T-helper 17 cell (primary cell): ENCODE measurements at places on chromosomes 7 and 10. TPM values are rescaled to one million over a fixed set of nuclear protein-coding genes. Genes with fewer than 3 reads are reported as not detected.

- H3K27ac ChIP-seq = no peak overlapping the region
- H3K4me3 ChIP-seq = no peak overlapping the region
- no peak for DNase-seq
- H3K4me1 ChIP-seq = peaks cover 2% of the 10 kb centered on the region
- no peaks in the 10 kb centered on the region for H3K27me3 ChIP-seq
Observed at GRCh38 chr7:146319629-146320028, 203.0 kb downstream of the CNTNAP2 start.

- H3K27me3 ChIP-seq = no peaks in the 10 kb centered on the region
- DNase-seq = no peak
- H3K4me3 ChIP-seq = peak overlapping the region; percentile 80
- H3K4me1 ChIP-seq = peaks cover 36% of the 10 kb centered on the region
Observed at GRCh38 chr7:1028775-1029636, 15.3 kb upstream of the GPR146 start.

DNA sequence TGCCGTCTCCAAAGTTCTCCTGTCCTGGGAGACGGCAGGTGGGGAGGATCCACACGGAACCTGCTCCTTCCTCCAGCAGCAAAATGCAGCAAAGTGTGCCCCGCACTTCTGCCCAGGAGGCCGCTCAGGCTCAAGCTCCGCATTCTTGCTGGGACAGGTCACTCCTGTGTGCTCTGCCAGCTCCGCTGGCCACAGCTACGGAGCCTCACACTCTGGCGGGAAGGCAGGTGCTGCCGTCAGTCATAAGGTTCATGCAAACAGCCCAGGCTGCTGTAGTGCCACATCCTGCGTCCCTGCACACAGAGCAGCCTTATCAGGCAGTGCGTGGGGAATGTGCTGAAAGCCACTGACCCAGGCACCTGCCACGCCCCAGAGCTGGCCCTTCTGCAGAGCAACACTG is 22.4 kb downstream of the ADGRA1 start:
- DNase-seq = no peak
- H3K36me3 ChIP-seq = no peaks in the 10 kb centered on the region
- H3K27ac ChIP-seq = no peak overlapping the region

- no peak overlapping the region for H3K4me3 ChIP-seq
- H3K27me3 ChIP-seq = peaks cover 22% of the 10 kb centered on the region
- peaks cover 16% of the 10 kb centered on the region for H3K4me1 ChIP-seq
- DNase-seq = no peak
Observed at GRCh38 chr10:91901784-91902677, 7.3 kb downstream of the FGFBP3 start.

GRCh38 chr7:54390565-54390964 is 151.6 kb upstream of the VSTM2A start:
- DNase-seq = no peak
- H3K4me1 ChIP-seq = no peaks in the 10 kb centered on the region
- no peaks in the 10 kb centered on the region for H3K27me3 ChIP-seq
- H3K4me3 ChIP-seq = no peak overlapping the region
- no peaks in the 10 kb centered on the region for H3K36me3 ChIP-seq

GRCh38 chr7:149027611-149028345 is 527 bp downstream of the PDIA4 start:
- H3K27me3 ChIP-seq = no peaks in the 10 kb centered on the region
- peak overlapping the region; percentile 96 for H3K27ac ChIP-seq
- no peak for DNase-seq
- peaks cover 2% of the 10 kb centered on the region for H3K36me3 ChIP-seq

DNA sequence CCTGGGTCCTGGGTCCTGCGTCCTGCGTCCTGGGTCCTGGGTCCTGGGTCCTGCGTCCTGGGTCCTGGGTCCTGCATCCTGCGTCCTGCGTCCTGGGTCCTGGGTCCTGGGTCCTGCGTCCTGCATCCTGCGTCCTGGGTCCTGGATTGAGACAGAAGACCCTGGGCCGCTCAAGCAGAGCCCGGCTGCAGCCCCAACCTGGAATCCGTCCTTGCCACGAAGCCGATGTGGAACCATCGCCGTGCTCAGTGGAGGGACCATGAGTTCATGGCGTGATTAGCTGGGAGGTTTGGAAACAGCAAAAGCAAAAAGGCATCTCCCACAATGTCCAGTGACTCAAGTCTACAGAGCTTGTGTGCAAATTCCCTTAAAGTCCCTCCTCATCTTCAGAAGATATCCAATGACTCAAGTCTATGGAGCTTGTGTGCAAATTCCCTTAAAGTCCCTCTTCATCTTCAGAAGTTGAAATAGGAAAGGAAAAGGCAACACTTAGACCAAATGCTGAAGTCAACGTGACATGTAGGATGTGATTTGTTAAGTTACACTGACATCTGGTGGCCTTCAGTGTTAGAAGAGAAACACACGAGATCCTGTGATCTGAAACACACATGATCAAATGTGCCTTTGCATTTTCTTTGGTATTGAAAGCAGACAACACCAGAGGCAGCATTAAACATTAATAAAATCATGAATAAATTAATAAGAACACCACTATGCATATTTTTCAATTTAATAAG is 179.9 kb downstream of the PTPRN2 start:
- H3K4me3 ChIP-seq = no peak overlapping the region
- H3K36me3 ChIP-seq = no peaks in the 10 kb centered on the region
- no peak for DNase-seq

DNA sequence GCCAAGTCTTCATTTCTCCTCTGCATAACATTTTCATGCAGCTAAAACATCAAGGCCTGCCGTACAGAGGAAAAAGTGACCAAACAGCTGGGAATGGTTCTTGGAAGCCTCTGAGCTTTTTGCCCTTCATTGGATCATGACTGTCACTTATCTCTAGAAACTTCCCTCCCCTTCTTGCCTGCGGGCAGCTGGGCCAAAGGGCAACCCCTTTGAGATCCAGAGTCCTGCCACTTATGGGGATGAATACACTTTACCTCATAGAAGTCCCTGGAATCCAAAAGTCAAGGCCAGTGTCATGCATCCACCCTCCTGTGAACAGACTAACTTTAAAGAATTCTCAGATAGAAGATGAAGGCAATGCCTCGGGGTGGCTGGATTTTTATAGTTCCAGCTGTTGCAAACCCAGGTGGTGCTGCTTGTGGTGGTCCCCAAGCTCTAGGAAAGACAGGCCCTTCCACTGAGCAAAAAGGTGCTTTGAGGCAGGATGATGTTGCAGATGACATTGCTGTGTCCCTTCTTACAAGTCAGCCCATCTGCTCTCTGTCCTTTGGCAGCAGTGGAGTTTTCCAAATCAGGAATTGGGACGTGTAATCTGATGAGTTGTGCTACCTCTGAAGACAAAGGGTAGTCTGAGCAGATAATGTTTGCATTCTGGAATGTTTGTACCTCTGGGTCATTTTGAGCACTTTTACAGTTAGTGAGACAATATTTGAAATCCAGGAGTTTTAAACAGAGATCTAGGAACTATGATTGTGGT is 64.2 kb downstream of the LRMDA start:
- H3K36me3 ChIP-seq = no peaks in the 10 kb centered on the region
- peaks cover 24% of the 10 kb centered on the region for H3K27me3 ChIP-seq
- no peak for DNase-seq
- H3K4me3 ChIP-seq = no peak overlapping the region
- H3K27ac ChIP-seq = no peak overlapping the region

DNA sequence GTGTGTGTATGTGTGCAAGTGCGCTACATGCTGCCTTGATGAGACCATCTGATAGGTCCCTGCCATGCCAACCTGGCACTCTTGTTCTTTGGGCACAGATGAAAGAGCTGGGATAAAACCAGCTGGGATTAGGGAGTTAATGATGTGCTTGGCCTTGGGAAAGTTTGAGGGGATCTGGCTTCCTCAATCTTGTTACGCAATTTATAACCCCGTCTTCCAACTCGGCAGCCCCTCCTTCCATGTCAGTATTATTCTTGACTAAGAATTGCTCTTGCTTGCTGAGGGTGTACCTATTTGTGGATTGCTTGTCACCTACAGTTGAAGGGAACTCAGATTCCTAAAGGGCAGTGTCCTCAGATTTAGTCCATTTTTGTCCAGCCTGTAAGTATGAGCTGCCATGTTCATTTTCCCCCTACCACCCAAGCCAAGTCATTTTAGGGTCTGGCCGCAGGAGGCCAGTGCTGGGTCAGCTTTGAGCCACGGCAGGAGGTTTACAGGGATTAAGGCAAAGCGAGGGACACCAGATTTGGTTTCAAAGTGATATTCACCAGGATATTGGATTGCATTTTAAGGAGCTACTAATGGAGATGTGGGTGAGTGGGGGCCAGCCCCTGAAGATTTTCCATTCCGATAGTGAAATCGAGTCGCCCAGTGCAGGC is 34.1 kb upstream of the KCNMA1 start:
- H3K27me3 ChIP-seq = peaks cover 41% of the 10 kb centered on the region
- peaks cover 4% of the 10 kb centered on the region for H3K4me1 ChIP-seq
- H3K36me3 ChIP-seq = peaks cover 7% of the 10 kb centered on the region
- no peak overlapping the region for H3K27ac ChIP-seq
- no peak overlapping the region for H3K4me3 ChIP-seq

DNA sequence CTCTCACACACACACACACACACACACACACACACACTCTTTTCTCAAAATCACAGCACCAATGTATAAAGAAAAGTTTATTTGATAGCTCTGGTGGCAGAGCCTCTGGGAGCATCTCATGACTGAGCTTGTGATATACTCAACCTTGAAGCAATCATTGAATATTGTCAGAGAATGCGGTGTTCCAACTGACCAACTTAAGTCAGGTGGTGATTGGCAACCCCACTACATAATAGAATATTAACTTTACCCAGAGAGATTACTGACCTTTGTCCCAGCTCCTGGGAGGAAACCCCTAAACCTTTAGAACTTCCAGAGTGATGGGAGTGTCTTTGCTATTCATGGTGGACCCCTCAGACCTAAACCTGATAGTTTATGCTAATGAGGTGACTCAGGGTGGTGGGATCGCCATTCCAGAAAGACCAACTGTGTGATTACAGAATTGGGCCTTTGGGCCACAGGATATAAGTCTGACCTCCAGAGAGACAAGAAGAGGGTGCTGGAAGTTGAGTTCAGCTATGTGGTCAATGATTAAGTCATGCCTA is 143.1 kb downstream of the OTUD1 start:
- H3K27me3 ChIP-seq = peaks cover 15% of the 10 kb centered on the region
- no peak overlapping the region for H3K27ac ChIP-seq
- DNase-seq = no peak
- no peak overlapping the region for H3K4me3 ChIP-seq
- no peaks in the 10 kb centered on the region for H3K4me1 ChIP-seq

DMBT1 gene
- not detected for total RNA-seq

TMEM229A gene
- not detected for total RNA-seq

MMS19 gene
- total RNA-seq = 60.1 TPM

EVX1 gene
- not detected for total RNA-seq
